ENCODE measurements at places on chromosomes 1 and 21.

- peak; percentile 18 for DNase-seq
Measured at GRCh38 chr1:165445388-165445787, 462 bp upstream of the RXRG start.

DNA sequence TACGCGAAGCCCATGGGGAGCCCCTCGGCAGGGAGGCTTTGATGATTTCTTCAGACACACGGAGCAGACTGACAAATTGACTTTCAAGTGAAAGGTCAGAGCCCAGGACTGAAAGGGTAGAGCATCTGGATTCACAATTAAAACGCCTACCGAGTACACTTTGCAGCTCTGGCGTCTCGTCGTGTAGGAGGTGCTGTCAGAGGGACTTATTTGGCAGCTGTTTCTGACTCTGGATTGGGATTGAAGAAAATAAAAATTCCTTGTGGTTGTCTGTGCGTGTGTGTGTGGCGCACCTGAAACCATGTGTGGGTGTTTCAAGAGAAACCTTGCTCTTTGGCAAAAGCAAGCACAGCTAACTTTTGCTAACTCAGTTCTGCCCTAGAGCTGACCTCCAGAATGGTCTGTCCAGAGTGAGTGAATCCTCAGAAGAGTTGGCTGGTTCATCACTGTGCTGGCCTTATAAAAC is 348.7 kb downstream of the HLX start:
- DNase-seq = no peak

- DNase-seq = no peak
Measured at GRCh38 chr1:40870135-40870728, 8.1 kb upstream of the CITED4 start.

DNA sequence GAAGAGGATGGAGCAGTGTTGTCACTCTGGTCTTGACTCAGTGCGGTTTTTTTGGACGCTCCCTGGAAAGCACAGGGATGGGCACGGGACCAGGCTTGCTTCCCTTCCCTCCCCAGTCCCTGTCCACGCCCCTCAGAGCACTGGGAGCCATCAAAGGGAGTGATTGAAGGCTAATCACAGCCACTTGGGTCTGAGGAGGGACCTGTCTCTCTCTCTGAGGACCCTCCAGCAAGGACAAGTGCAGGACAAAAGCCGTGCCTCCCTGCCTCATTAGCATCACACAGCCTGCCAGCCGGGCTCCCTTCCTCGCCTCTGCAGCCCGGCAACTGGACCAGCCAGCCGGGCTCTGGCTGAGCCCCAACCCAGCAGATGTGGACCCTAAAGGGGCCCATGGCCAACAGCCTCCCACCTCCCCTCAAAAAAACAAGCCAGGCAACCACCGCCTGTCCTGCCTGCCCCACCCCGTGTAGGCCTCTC is 18.6 kb upstream of the PDZK1IP1 start:
- DNase-seq = no peak

DNA sequence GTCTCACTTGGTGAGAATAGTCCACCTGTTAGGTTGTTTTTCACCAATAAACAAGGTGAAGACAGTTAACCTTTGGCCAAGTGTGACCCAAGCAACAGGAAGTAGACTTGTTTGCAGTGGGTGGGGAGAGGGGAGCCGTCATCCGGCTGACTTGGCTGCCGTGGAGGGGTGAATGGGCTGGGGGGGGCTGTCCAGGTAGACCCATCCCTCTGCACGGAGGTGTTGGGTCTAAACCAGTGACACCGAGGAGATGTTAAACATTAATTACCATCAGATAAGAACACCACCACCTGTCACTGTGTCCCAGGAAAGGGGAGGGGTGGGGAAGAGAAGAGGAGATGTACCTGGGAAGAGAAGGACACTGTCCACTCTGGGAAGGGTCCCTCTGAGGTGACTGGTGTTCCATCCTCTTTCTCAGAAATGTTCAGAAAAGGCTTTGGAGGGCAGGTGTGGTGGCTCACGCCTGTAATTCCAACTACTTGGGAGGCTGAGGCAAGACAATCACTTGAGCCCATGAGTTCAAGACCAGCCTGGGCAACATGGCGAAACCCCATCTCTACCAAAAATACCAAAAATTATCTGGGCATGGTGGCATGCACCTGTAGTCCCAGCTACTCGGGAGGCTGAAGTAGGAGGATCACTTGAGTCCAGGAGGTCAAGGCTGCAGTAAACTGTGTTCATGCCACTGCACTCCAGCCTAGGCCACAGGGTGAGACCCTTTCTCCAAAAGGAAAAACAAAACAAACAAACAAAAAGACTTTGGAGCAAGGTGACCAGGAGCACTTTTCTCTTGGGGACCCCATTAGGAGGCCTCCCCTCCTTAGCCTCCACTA is 6.7 kb upstream of the MYOM3 start:
- no peak for DNase-seq

GRCh38 chr1:221772117-221772516 is 30.2 kb upstream of the DUSP10 start:
- no peak for DNase-seq

DNA sequence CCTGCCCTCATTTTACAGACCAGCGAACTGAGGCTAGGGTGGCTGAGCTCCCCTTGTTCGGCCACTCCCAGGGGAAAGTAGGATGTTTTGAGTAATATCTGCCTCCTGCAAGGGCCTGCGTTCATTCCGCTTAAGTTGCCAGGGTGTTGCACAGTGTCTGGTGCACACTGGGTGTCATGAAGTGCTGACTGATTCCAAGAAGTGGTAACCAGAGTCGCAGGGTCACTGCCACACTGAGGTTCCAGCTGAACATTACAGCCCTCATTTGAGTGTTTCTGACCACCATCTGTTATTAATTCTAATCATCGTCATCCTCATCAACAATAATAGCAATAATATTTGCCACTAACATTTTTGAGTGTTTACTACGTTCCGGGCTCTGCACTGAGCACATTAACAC is 250.6 kb downstream of the KAZN start:
- DNase-seq = no peak

DNA sequence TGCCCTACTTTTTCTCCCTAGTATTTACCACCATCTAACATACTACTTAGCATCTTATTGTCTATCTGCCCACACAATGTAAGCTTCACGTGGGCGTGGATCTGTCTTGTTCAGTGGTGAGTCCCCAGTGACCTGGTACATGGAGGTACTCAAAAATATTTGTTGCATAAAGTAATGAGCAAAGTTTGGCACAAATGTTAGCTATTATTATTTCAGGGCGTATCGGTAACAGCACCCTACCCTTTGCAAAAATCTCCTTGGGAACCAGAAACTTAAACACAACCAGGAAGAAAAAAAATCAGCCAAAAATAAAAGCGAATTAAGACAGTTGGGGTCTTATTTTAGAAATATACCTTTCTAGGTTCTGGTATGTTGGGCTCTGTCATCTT is 454 bp upstream of the NENF start:
- no peak for DNase-seq

GRCh38 chr1:109482791-109483671 is 674 bp upstream of the ATXN7L2 start:
- DNase-seq = no peak

GRCh38 chr1:244012202-244012601 is 38.9 kb upstream of the ZBTB18 start:
- DNase-seq = peak; percentile 41

DNA sequence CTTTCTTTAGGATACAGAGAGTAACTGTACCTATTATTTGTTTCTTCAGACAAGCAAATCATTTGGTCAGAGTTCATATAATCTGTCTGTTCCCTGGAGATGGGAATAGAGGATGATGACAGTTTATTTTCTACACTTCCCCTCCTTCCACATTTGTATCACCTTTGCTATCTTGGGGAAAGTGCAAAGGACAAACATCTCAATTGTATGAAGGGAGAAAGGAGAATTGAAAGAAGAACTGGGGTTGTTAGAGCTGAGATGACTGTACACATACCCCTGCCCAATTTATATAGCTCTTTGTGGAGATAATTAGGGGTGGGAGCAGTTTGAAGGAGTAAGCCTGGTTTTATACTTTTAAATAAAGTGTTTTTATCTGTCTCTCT is 14.0 kb downstream of the POLR3GL start:
- DNase-seq = no peak

- DNase-seq = no peak
Measured at GRCh38 chr1:214404154-214404553, 123.2 kb downstream of the SMYD2 start.

- DNase-seq = peak; percentile 83
Measured at GRCh38 chr1:242017580-242018233, 18.8 kb upstream of the MAP1LC3C start.

GRCh38 chr1:68644504-68644903 is 147.6 kb upstream of the DEPDC1 start:
- DNase-seq = no peak

DNA sequence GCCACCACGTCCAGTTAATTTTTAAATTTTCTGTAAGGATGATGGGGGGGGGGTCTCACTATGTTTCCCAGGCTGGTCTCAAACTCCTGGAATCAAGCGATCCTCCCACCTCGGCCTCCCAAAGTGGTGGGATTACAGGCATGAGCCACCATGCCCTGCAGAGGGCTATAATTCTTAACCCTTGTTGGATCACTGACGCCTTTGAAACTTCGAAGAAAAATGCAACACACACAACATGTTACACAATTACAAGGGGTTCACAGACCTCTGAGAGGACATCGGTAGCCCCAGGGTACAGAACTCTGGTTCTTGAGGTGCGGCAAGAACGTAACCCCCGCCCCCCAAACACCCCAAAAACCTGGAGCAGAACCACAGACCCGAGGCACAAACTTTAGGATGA is 8.4 kb upstream of the LUZP1 start:
- no peak for DNase-seq

- peak; percentile 14 for DNase-seq
Measured at GRCh38 chr1:166947398-166948043, 27.8 kb downstream of the ILDR2 start.

DNA sequence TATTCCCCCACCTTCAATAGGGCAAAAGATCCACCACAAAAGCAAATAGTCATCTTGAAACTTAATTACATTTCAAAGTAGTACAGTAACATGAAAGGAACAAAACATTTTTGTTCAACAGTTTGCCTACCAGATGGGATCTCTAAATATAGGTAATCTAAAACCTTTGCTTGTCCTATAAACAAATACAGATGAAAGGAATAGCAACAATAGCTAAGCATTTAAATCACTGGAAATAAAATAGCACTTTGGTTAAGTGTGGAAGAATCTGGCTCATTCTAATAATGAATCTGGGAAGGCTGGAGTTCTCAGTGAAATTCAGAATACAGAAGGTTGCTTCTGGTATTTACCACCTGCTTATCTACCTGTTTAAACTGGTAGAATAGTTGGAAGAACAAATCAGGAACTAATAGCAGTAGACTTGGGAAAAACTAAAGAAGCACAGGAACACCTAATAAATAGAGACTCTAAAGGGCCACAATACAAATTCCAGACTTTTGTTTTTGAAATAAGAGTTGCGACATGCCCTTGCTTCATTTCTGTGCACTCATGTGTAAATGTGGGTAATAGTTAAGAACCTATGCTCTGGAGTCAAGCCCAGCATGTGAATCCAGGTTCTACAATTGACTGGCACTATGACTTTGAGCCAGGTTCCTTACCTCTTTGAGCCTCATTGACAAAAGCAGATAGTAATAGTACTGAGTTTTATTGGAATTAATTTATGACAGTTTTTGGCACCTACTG is 2.3 kb upstream of the LYPLAL1 start:
- peak; percentile 11 for DNase-seq

- no peak for DNase-seq
Measured at GRCh38 chr1:15764269-15764764, 5.7 kb downstream of the FBLIM1 start.

GRCh38 chr1:173995475-173995874 is 26.7 kb downstream of the RC3H1 start:
- DNase-seq = no peak

DNA sequence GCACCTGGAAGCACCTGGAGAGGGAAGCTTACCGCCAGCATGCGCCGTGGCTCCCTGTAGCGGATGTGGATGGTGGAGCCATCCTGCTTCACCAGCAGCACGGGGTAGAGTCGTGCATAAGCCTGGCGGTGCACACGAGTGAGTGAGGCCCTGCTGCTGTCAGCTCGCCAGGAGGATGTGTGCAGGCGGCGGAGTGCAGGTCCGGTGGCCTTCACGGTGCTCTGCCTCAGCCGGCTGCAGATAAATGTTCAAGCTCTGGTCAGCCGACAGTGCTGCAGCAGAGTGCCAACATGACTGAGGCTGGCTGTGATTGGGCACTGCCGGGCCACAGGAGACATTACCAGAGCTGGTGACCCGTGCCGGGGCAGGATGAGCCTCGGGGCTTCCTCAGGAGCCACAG is 1.5 kb downstream of the MRPL55 start:
- DNase-seq = no peak

DNA sequence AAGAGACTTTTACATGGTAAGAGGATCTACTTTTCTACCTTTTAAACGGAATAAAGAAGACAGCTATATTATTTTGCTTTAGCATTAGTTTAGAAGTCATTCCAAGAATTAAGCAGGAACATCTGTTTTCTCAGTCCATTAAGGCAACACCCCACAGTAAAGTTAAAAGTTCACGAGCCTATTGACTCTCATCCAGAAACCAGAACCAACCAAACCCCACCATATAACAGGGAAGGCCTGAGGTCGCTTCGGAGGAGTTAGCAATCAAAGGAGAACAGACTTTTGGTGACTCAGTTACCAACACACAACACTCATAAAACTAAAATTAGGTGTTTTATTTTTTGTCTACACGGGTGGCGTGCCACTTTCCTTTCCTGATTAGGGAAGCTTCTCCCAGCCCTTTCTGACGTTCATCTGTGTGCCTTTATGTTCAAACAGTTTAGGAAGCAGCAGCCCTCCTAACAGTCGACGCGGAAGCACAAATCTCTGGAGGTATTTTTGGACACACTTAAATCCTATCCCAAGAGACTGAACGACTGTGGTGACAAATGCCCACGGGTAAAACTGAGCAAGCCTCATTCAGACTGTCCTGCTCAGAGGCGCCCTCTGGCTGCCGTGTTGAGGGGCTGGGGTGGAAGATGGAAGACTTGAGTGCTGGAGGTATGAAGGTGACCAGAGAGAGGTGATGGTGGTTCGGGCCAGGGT is 8.6 kb upstream of the PLA2G2C start:
- DNase-seq = peak; percentile 11

DNA sequence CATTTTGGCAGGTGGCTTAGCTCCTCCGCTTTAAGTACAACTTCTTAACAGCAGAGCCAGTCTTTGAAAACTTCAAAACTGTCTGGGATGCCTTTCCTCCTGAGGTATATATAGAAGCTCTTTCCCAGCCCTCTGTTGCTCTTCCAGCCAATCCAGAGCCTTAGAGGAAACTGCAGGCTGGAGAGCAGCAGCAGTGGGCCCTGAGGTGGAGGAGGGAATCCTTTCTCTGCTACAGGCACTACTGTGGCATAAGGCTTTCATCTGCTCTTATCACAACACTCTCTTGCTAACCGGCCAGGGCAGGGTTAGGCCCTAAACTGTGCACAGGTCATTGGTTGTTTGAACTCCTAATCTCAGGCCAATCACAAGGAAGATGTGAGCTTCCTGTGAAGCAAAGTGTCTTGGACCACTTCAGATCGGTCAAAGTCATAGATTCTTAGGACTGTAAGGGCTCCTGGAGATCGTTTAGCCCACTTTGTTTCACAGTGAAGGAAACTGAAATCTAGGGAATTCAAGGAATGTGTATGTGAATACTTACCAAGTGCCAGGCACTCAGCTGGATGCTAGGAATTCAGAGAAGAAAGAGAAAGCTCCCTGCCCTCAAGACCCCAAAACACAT is at the start of gene RGS5:
Gene RGS5, minus strand, starts transcription at position 84 of the 619 bp plus-strand sequence. Its CDS starts 81 bp downstream, at position 3.
- DNase-seq = no peak

Data from NCI-H2081 (cell line).